ENCODE measurements at places on chromosomes 2 and 18.
A peak's percentile ranks its signal among the peaks of the same experiment; 100 is the strongest.

- peak; percentile 89 for DNase-seq
These were observed 1.4 kb upstream of the SLC23A3 start for GRCh38 chr2:219171231-219171651.

GRCh38 chr2:17095340-17095739 is 422.9 kb downstream of the RAD51AP2 start:
- no peak for DNase-seq

GRCh38 chr2:120182019-120182560 is 41.1 kb downstream of the TMEM185B start:
- DNase-seq: no peak

GRCh38 chr2:191679818-191680600 is 2.1 kb downstream of the NABP1 start:
- DNase-seq: peak; percentile 85

- DNase-seq: no peak
These were observed 61.6 kb downstream of the LPIN1 start for GRCh38 chr2:11808016-11808400.

GRCh38 chr2:30303095-30303494 is 71.8 kb downstream of the LBH start:
- no peak for DNase-seq

GRCh38 chr2:86134709-86135108 is 28.7 kb downstream of the PTCD3 start:
- DNase-seq: no peak

DNA sequence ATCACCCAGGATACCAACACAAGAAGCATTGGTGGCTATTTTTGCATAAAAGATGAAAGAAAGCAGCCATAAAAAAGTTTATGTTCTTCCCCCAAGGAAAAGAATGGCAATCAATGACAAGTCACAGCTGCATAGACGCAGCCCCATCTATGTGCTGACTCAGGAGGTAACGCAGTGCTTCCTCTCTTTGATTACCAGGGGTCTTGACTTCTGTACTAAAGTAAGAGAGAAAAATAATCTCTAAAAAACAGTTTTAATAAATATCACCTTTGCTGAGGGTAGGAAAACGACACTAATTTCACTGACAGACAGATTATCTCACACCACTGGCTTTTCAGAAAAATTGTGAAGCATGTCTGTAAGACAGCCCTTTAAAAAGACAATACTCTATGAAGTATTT is 33.9 kb upstream of the EVA1A start:
- no peak for DNase-seq

DNA sequence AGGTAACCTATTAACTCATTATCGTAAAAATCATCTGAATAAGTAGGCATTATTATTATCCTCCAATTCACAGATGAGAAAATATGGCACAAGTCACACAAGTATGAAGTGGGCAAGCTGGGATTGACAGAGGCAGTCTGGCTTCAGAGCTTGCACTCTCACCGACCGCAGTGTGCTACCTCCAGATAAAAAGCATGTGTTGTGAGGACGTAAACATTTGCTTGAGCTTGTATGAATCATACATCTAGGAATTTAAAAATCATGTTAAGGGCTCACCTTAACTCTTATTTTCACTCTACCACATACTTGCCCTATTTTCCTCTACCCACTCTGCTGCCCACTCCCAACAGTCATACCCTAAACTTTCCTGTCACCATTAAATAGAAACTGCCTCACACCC is 65.3 kb upstream of the AMMECR1L start:
- DNase-seq: no peak
